Pancreas (tissue), 10 donors: ENCODE measurements at places on chromosomes 4 and X.

DNA sequence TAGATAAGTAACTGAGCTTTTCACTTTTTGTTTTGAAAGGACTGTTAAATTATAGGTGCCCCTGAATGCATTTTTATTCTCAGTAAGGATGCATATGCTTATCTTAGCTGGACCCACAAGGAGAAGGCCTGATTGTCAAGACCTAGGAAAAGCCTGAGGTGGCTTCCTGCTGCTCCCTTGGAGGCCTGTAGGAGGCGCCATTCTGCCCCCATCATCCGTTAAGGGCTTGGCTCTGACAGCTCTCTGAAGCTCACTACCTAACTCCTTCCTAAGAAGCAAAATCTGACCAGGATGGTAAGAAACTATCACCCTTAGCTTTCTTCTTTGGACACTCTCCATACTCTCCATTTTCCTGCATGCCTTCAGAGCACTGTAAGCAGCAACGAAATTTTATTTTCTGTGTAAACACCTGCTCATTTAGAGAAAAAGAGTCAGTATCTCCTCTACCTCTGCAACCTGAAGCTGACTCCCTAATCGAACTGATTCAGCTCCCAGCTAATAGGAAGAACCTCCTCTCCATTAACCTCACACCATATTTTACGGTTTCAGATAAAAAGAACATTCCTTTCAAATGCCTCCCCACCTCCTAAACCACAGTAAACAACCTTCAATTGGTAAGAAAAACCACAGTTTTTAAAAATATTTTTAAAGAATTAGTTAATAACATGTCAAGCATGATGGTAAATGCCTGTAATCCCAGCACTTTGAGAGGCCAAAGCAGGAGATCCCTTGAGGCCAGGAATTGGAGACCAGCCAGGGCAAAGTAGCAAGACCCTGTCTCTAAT lies 73.4 kb upstream of the EDNRA start:
- no peak for DNase-seq

DNA sequence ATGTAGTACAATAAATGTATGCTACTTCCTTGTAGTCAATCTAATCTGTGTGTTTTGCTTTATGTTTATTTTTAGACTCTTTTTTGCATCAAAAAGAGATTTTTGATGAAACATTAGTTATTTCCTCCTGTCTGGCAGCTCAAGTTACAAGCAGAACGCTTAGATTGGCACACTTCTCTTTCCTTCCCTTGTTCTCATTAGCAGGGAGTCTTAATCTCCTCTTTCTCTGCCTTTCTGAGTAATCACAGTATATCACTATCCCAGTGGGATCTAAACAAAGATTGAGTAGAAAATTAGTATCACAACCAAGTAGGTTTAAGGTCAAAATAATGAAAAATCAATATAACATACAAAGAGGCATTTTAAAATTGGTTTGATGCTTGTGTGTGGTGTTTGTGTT lies 1192.6 kb downstream of the C4orf33 start:
- DNase-seq, result no peak

- no peak for DNase-seq
Measured at GRCh38 chr4:133581996-133582619, 433.0 kb downstream of the PCDH10 start.

DNA sequence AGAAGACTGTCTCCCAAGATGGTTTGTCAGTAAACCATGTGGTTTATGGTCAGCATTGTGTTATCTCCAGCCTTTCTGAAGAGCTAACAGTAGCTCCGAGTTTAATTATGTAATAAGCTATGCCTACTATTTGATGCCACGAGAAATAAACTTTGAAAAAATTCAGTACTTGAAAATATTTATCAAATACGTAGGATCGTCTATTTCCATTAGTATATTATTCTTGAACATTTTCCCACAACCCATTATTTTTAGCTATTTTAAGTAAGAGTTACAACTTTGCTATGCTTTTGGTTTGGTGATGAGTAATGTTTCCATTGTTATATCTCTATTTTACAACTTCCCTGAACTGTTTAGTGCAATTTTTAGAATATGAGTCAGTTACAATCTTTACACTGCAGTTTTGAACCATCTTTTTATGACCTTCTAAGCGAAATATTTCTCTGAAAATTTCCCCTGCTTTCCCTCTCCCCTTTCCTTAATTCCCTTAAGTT lies 44.5 kb upstream of the TRIM2 start:
- no peak for DNase-seq

DNA sequence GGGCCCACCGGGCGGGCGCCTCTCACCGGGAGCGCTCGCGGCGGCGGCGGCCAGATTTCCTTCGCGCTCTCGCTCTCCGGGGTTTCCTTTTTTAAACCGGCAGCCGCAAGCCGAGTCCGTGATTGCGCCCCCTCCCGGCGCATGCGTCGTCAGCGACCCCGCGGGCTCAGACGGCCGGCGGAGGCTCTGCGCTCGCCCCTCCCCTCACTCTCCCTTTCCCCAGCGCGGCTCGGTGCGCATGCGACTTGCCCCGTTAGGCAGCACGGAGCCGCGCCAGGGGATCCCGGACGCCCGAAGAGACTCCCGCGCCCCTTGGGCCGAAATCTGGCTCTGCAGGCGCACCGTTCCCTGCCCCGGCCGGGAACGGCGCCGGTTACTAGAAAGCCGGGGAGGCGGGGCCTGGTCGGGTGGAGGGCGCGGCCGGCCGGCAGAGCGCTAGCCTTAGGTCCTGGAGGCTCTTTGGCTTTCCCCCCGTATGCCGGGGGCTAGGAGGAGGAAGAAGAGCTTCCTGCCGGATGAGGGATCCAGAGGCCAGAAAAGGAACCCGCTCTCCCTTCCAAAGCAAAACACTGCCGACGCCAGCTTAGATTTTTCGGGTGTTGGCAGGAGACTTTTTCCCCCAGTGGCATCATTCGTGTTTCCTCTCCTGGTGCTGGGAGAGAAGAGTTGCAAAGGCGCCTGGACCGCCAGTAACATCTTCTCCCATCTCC lies at the start of gene CLOCK:
CLOCK (minus strand) TSS at position 154 of the 710 bp plus-strand sequence. CDS start 64,124 bp downstream, outside the sequence.
- peak; percentile 93 for DNase-seq

GRCh38 chr4:37008199-37008598 lies 236.3 kb upstream of the NWD2 start:
- DNase-seq, result peak; percentile 57
